ENCODE measurements at places on chromosomes 12 and 14.

- DNase-seq = no peak
Measured at GRCh38 chr12:119071176-119071575, 89.8 kb downstream of the SRRM4 start.

DNA sequence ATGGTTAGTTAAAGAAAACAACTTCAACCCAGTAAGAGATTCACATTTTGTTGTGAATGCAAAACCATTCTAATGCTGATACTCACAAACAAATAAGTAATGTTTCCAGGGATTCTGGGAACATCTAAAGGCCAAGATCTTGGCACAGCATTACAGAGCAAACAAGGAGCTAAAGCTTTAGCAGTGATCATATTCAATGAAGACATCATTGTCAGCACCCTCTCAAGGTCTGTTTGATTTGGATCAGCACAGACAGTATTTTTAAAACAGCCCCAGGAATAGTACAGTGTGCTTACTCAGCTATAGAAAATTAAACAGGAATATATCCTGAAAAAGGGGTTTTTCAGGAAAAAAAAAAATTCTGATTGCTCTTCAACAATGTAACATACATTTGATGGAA, 71.4 kb downstream of the TMEM260 start:
- no peak for DNase-seq

DNA sequence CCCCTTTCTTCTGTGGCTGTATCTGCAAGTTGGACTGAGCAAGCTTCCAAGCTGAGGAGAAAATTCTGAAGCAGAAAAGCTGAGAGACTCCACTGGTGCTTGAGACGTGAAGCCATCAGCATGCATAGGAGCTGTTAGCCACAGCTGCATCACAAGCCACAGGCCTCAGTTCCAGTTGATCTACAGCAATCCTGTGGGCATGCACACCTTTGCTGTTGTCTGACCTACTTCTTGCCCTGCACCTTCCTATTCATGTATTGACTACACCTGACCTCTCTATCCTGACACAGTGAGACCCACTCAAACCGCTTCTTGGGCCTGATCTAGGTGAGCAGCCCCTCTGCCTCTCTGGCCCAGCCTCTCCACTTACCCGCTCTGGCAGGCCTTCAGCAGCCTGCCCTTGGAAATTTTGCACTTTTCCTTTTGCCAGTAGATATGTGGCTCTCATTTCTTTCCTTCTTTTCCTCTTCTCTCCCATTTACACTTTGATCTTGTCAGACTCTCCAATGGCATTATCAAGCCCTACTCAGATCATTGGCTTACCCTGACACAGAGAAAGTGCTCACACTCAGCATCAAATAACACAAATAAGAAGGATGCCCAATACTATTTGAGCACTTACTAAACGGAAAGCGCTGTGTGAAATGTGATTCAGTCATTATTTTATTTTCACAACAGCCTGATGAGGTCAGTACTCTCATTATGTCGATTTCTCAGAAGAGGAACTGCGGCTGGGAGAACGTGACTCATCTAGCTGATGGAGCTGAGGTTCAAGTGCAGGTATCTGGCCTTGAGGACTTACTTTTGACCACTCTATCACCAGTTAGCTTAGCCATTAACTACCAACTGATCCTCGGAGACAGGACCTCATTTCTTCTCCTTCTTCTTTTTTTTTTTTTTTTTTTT, 21.9 kb upstream of the PTGR2 start:
- DNase-seq = peak; percentile 92

GRCh38 chr14:100371773-100372172, 48.6 kb downstream of the SLC25A47 start:
- DNase-seq = no peak

DNA sequence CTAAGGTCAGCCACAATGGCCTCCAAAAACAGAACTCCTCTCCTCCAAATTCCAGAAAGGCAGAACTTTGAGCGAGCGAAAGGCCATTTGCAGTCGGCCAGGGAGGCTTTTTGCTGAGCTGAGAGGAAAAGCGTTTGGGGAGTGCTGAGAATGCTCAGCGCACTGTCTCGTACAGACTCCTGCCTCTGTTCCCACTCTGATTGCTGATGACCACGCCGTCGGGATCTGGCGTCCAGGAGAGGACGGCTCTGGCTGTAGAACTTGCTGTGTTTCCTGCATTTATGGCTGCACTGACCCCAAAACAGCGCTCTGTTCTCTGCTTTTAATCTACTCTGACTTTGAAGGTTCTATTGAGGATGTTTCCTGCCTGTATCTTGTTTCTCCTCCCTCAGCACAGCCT, 82.4 kb upstream of the WSCD2 start:
- DNase-seq = no peak

GRCh38 chr12:52425466-52425865, 8.7 kb downstream of the KRT75 start:
- no peak for DNase-seq

GRCh38 chr12:53193040-53193439, 12.3 kb upstream of the CSAD start:
- DNase-seq = no peak

DNA sequence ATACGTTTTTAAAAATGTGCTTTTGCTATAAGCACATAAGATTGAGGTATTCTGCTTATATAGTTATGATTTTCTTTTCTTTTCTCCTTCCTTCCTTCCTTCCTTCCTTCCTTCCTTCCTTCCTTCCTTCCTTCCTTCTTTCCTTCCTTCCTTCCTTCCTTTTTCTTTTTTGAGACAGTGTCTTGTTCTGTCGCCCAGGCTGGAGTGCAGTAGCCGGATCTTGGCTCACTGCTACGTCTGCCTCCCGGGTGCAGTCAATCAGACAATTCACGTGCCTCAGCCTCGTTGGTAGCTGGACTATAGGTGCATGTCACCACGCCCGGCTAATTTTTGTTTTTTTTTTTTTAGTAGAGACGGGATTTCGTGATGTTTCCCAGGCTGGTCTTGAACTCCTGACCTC, 5.8 kb downstream of the CFAP54 start:
- DNase-seq = no peak

- peak; percentile 22 for DNase-seq
Measured at GRCh38 chr14:34465069-34465859, 3.2 kb upstream of the SPTSSA start.

DNA sequence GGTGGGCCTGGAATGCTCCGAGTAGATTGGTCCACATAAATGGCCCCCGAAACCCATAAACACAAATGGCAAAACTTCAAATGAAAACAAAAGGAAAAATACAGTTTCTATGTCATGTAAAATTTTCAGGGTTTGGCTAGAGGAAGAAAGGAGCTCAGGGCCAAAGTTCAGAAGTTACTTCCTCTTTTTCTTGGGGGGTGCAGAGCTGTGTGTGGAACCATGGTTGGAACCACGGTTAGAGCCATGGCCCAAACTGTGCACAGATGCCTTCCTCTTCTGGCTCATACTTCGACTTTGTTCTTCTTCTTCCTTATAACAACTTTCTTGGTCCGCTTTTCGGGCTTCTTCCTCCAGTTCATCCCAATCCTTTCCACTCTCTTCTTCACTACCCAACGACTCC, 51.7 kb downstream of the MGST1 start:
- DNase-seq = no peak

DNA sequence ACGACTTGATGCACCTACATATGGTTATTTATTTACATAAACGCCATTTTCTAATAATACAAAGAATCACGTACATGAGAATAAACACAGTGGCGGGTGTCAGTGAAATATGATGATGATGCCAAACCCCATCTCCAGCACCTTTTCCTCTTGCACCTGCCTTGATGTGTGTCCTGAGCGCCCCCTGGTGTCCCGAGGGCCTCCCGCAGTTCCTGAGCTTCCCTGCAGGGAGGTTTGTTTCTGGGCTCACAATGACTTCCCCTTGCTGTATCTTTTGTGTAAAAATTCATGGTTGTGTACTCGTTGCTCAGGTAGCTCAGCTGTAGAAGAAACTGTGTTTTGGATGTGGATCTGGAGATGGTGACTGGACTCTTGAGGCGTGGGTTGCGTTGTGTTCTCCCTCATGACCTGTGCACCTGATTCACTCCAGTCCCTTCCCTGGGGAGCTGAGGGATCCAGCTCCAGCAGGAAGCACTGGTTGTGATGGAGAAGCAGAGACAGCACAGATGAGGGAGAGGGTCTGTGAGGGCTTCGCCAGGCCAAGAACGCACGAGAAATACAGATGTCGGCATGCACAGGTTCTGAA, 1037.8 kb downstream of the TMEM121 start:
- DNase-seq = no peak

DNA sequence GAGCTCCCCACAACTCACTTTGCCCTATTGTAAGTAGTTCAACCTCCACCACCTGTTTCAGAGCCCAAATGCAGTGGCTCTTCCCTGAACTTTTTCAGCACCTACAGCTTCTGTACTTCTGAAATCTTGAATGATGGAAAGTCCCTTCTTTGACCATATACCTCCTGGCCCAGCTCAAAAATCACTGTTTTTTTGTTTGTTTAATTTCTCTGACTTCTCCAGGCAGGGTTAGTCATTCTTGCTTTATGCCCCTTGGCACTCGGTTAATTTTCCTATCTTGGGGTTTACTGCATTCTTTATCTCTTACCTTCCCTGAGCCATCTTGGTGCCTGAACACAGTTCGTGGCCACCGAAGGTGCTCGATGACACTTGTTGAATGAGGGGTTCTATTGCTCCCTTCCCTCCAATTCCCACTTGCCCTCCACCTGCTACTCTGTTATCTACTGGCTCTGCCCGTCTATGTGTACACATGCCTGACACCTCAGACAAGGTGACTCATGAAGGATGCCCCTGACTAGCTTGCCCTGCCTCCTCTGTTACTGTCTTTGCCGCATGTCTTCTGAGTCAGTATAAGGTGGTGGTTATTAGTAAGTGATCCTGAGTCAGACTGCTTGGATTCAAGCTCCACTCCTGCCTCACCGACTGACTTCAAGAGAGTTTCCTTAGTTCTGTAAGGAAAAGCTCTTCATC, 4.4 kb downstream of the AMHR2 start:
- DNase-seq = peak; percentile 65

- DNase-seq = no peak
Measured at GRCh38 chr12:40104461-40105264, 1.2 kb downstream of the SLC2A13 start.

- no peak for DNase-seq
Measured at GRCh38 chr14:72986857-72987256, 40.0 kb downstream of the ZFYVE1 start.

GRCh38 chr12:42010715-42011114, 134.0 kb downstream of the GXYLT1 start:
- DNase-seq = no peak

- no peak for DNase-seq
Measured at GRCh38 chr12:124835656-124836410, 27.8 kb downstream of the SCARB1 start.

DNA sequence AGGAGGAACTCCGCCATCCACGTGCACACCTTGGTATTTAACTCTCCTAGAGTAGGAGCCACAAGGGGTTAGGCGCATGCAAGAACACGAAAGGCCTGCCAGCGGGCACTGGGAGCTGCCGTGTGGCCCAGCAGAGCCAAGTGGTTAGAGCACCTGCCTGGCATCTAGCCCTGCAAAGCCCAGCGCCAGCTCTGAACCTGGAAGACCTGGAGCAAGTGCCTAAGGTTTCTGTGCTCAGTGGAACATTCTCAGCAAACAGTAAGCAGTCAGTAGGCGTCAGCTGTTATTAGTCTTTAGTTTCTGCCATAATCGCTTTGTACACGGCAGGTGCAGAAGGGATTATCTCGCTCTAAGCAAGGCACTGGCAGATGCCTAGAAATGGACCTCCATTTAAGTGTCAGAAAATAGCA, 55.4 kb downstream of the SETD3 start:
- DNase-seq = no peak

Measured in astrocyte of the hippocampus (primary cell).